ENCODE measurements at places on chromosomes 16 and 17. TPM values are rescaled to one million over a fixed set of nuclear protein-coding genes. Genes with fewer than 3 reads are reported as not detected.

WSCD1 gene
- 10.1 TPM for total RNA-seq

ZACN gene
- total RNA-seq = not detected

NTN3 gene
- 0.65 TPM for total RNA-seq

TEX14 gene
- total RNA-seq = not detected

CLDN7 gene
- total RNA-seq = 2.1 TPM

WNT3 gene
- total RNA-seq = 1.1 TPM

PRSS22 gene
- not detected for total RNA-seq

ITGB4 gene
- 26.9 TPM for total RNA-seq

RNF112 gene
- 2.5 TPM for total RNA-seq

IRF8 gene
- total RNA-seq = 9.2 TPM

PDILT gene
- not detected for total RNA-seq

CSH2 gene
- not detected for total RNA-seq

AHSP gene
- total RNA-seq = not detected

TBC1D26 gene
- not detected for total RNA-seq

VWA3A gene
- total RNA-seq = not detected

QRICH2 gene
- total RNA-seq = 3.9 TPM

RPS2 gene
- total RNA-seq = 1,152 TPM

FBF1 gene
- total RNA-seq = 3.0 TPM

TBC1D3I gene
- 0.18 TPM for total RNA-seq

MMP2 gene
- total RNA-seq = 153 TPM

CSF3 gene
- total RNA-seq = not detected

KRT12 gene
- total RNA-seq = not detected

HOXB4 gene
- 0.31 TPM for total RNA-seq

TRPV3 gene
- 2.1 TPM for total RNA-seq

GSG1L gene
- total RNA-seq = 63.9 TPM

KRT40 gene
- not detected for total RNA-seq

HBZ gene
- total RNA-seq = 0.32 TPM
